ENCODE measurements at places on chromosomes 16 and 17. TPM values are rescaled to one million over a fixed set of nuclear protein-coding genes. Genes with fewer than 3 reads are reported as not detected.

DNA sequence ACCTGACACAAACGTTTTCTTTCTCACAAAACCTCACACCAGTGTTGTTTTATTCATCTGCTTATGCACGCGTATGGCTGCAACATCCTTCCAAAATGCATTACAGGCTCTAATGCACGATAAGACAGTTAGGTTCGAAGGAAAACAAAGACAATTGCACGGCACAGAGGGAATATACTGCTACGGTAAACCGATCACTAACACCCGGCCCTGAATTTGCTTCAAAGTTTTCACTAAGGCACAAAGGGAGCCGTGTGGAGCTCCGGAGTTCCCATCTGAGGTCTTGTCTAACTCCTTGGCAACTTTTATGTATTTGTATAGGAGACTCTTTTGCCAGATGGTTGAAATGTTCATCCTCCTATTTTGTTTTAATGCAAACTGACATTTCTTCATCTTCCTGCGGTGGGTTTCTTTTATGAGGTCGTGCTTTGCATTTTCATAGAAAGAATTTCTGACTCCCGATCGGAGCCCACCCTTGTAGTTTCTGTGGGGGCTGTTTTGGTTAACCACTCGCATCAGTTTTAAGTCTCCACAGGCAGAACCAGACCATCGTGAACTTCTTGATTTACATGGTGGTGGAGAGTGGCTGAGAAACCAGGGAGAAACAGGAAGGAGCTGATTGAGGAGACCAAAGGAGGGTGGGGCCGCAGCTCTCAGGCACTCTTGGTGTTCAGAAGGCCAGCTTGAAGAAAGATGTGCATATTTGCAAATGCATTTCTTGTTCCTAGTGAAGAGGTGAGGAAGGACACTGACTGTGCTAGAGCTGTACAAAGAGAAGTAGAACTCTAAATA is 516.8 kb downstream of the MAF start:
- DNase-seq: no peak
- H3K27me3 ChIP-seq: no peaks in the 10 kb centered on the region
- H3K4me3 ChIP-seq: no peak overlapping the region
- H3K4me1 ChIP-seq: no peaks in the 10 kb centered on the region
- H3K27ac ChIP-seq: no peak overlapping the region
- no peaks in the 10 kb centered on the region for H3K36me3 ChIP-seq

DNA sequence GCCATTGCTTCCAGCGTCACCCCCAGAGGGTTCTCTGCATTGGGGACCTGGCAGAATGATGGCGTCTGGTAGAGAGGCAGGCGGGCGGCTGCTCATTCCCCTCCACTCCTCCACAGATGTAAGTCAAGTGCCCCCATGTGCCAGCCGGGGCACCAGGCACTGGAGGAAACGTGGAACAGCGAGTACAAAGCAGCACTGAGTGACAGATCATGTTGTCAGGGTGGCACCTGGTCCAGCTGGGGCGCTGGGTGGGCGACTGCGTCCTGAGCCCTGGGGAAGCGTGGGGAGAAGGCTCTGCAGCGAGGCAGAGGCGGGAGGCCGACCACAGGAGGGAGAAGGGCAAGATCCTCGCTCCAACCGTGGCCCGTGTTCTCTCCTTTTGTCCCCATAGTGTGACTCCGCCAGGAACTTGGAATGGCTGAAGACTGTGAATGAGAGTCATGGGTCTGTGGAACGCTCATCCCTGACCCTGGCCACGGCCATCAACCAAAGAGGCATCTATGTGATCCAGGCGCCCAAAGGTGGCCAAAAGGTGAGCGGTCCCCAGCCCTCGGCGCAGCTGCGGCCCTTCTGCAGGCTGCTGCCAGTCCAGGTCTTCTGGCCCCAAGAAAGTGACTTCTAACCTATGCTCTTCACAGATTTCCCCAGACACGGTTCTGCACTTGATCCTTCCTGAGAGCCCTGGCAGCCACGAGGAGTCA is 76.7 kb downstream of the RNF213 start:
- no peaks in the 10 kb centered on the region for H3K4me1 ChIP-seq
- no peak for DNase-seq
- H3K36me3 ChIP-seq: no peaks in the 10 kb centered on the region
- no peak overlapping the region for H3K4me3 ChIP-seq
- H3K27me3 ChIP-seq: no peaks in the 10 kb centered on the region
- H3K27ac ChIP-seq: no peak overlapping the region

- H3K4me3 ChIP-seq: no peak overlapping the region
- H3K4me1 ChIP-seq: no peaks in the 10 kb centered on the region
- no peaks in the 10 kb centered on the region for H3K27me3 ChIP-seq
- no peaks in the 10 kb centered on the region for H3K36me3 ChIP-seq
Observed at GRCh38 chr16:84893849-84894599, 74.2 kb downstream of the CRISPLD2 start.

GRCh38 chr16:51416926-51417325 is 265.9 kb upstream of the SALL1 start:
- no peak overlapping the region for H3K4me3 ChIP-seq
- no peaks in the 10 kb centered on the region for H3K27me3 ChIP-seq
- no peak overlapping the region for H3K27ac ChIP-seq
- H3K4me1 ChIP-seq: no peaks in the 10 kb centered on the region
- H3K36me3 ChIP-seq: no peaks in the 10 kb centered on the region

DNA sequence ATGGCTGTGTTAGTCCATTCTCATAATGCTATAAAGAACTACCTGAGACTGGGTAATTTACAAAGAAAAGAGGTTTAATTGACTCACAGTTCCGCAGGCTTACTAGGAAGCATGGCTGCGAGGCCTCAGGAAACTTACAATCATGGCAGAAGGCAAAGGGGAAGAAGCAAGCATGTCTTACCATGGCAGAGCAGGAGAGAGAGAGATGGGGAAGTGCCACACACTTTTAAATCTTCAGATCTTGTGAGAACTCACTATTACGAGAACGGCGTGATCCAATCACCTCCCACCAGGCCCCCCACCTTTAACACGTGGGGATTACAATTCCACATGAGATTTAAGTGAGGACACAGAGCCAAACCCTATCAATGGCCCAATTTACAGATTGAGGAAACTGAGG is 96.5 kb downstream of the SDK2 start:
- H3K36me3 ChIP-seq: no peaks in the 10 kb centered on the region
- no peak for DNase-seq
- H3K27me3 ChIP-seq: no peaks in the 10 kb centered on the region
- no peak overlapping the region for H3K27ac ChIP-seq
- no peak overlapping the region for H3K4me3 ChIP-seq
- H3K4me1 ChIP-seq: no peaks in the 10 kb centered on the region

DNA sequence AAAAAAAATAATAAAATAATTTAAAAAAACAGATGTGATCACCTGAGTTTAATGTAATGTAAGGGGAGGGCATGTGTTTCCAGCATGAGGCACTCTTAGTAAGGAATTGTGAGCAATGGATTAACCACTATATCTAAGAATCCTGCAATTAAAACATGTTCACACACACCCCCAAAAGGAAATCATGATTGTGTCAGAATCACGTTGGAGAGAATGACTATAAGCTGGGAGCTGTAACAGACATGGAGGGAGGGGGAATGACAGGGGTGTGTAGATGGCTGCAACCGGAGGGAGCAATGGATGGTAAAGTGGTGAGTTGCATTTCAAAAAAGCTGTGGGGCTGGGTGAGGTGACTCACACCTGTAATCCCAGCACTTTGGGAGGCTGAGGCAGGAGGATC is 13.6 kb upstream of the CCL22 start:
- DNase-seq: no peak
- H3K27ac ChIP-seq: no peak overlapping the region
- no peak overlapping the region for H3K4me3 ChIP-seq

GRCh38 chr16:17345043-17345442 is 125.7 kb downstream of the XYLT1 start:
- no peaks in the 10 kb centered on the region for H3K27me3 ChIP-seq
- H3K4me3 ChIP-seq: no peak overlapping the region
- DNase-seq: no peak
- H3K36me3 ChIP-seq: no peaks in the 10 kb centered on the region
- peaks cover 11% of the 10 kb centered on the region for H3K4me1 ChIP-seq
- H3K27ac ChIP-seq: no peak overlapping the region

DNA sequence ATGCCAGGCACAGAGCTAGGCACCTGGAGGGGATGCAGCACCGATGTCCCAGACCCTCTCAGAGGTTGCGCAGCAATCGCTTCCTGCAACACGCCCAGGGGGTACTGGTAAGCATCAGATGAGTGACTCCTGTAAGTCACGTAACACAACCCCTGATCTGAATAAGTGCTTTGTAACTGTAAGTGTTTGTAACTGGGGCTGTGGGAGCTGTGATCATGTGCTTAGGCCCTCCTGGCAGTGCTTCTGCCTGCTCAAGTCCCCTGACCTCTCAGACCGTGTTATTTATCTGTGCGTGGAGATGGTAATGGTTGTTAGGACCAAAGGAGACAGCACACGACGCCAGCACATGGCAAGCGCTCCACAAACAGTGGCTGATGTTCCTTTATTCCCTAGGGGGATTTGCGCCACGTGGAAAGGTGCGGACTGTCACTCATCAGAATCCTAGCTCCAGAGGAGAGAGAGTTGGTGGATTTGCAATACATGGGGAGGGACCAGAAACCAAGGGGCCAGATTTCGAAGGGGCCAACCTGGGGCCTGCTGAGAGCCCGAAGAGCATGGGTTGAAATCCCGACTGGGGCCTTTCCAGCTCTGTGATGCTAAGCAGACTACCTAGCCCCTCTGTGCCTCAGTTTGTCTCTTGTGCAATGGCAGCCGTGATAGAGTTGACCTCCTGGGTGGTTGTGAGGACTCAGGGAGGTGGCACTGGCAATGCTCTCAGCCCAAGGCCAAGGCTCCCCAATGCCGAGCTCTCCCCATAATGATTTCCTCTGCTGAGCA is 151.8 kb downstream of the IRF8 start:
- H3K4me1 ChIP-seq: no peaks in the 10 kb centered on the region
- no peak overlapping the region for H3K4me3 ChIP-seq
- H3K27me3 ChIP-seq: no peaks in the 10 kb centered on the region
- H3K36me3 ChIP-seq: no peaks in the 10 kb centered on the region

DNA sequence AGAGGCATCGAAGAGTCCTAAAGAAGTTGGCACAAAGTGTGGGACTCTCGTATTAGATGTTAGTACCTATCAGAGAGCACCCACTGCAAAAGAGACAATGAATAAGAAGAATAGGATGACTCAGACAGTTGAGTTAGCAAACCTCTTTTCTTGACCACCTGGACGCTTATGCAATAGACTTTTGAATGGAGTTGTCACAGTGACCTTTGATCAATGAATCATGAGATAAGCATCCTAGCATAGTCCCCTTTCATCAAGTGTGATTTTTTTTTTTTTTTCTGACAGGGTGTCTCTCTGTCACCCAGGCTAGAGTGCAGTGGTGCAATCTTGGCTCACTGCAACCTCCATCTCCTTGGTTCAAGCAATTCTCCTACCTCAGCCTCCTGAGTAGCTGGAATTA is 1417.9 kb upstream of the GOT2 start:
- no peaks in the 10 kb centered on the region for H3K36me3 ChIP-seq
- no peak overlapping the region for H3K4me3 ChIP-seq
- no peak overlapping the region for H3K27ac ChIP-seq
- H3K27me3 ChIP-seq: no peaks in the 10 kb centered on the region

DNA sequence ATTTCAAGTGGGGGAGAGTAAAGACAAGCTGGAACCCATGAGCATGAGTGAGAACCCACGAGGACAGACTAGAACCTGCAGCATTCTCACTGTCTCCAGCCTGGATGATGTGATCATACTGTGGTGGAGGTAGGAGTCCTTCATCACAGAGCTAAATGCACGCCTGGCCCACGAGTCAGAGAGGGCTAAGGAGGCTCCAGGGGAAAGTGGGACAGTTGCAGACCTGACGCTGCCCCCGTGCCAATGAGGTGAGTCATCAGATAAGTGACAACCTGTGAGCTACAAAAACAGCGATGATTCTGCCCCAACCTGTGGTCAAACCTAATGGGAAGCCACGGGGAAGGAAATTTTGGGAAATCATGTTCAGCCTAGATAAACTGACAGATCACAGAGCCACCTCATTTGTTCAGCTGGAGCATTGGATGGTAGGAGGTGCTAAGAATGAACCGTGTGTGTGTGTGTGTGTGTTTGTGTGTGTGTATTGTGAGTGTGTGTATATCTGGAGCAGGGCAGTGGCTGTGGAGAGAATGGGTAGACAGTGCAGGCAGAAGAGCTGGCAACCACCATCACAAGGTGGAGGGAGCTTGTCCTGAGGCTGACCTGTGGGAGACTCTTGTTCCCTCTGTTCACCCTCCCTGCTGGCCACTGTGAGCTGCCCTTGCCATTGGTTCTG is 131.8 kb downstream of the UTP18 start:
- H3K4me3 ChIP-seq: no peak overlapping the region
- no peaks in the 10 kb centered on the region for H3K36me3 ChIP-seq
- peaks cover 5% of the 10 kb centered on the region for H3K4me1 ChIP-seq

- no peak for DNase-seq
- no peak overlapping the region for H3K4me3 ChIP-seq
- H3K4me1 ChIP-seq: no peaks in the 10 kb centered on the region
- no peaks in the 10 kb centered on the region for H3K27me3 ChIP-seq
- H3K36me3 ChIP-seq: 0 out of 2 replicates have a peak, but pooled peaks cover 3% of the 10 kb centered on the region
- H3K27ac ChIP-seq: no peak overlapping the region
Observed at GRCh38 chr16:74521691-74522090, 85.2 kb downstream of the GLG1 start.

- peaks cover 9% of the 10 kb centered on the region for H3K4me1 ChIP-seq
- no peak for DNase-seq
- no peaks in the 10 kb centered on the region for H3K27me3 ChIP-seq
- no peak overlapping the region for H3K4me3 ChIP-seq
- no peak overlapping the region for H3K27ac ChIP-seq
Observed at GRCh38 chr16:73031984-73032383, 15.9 kb downstream of the ZFHX3 start.

DNA sequence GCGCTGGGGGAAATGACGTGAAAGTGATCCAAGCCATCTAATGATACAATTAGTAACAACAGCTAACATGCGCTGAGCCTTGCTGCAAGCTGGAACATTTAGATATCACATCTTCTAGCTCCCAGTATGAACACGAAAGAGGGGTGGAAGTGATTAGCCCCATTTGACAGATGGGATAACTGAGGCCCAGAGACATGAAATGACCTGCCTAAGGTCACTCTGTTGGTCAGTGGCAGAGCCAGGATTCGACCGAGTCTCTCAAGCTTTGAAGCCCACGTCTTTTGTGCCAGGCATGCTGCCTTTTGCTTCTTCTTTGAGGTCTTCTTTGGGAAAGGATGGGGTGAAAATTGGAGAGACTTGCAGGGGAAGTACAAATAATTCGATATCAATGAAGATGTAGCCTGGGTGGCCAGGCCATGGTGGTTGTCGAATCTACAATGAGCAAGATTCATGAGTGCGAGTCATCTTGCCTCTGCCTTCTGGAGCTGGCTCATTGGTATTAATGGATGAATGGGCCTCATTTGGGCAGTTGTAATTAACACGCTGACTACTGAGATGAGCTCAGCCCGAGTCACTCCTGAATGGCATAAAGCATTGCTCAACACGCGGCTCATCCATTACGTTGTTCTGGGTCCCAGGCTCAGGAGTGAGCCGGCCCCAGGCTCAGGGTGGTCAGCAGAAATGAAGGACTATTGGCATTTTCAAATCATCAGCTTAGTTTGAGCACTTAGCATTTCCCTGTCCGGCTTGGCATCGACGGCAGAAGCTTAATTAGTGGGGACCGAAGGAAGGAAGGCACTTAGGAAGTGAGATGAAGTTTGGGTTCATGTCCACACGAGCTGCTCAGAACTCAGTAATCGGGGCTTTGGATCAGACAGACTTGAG is 28.0 kb upstream of the GPRC5B start:
- no peak overlapping the region for H3K4me3 ChIP-seq
- DNase-seq: no peak
- no peaks in the 10 kb centered on the region for H3K4me1 ChIP-seq

PIK3R5 gene
- total RNA-seq: not detected

PRSS21 gene
- total RNA-seq: not detected

PIRT gene
- not detected for total RNA-seq

TBC1D26 gene
- not detected for total RNA-seq

STH gene
- not detected for total RNA-seq

KCNJ12 gene
- total RNA-seq: 0.22 TPM

Data from Karpas-422 (cell line).